Esophagus muscularis mucosa (tissue), 4 donors: ENCODE measurements at places on chromosomes 4 and X. TPM values are rescaled to one million over a fixed set of nuclear protein-coding genes. Genes with fewer than 3 reads are reported as not detected.

- H3K27me3 ChIP-seq: no peaks in the 10 kb centered on the region
- no peaks in the 10 kb centered on the region for H3K36me3 ChIP-seq
- no peak within 1 kb of the TSS for H3K4me3 ChIP-seq
- no peak within 1 kb of the TSS for H3K27ac ChIP-seq
These were observed at the start of gene HSD17B13 for GRCh38 chr4:87322754-87323153. TSS of gene HSD17B13 (minus strand) at chr4:87322882. CDS start at chr4:87322841, 41 bp downstream.

- H3K4me1 ChIP-seq: no peaks in the 10 kb centered on the region
- no peak overlapping the region for H3K27ac ChIP-seq
- no peak overlapping the region for H3K4me3 ChIP-seq
- H3K36me3 ChIP-seq: no peaks in the 10 kb centered on the region
- no peaks in the 10 kb centered on the region for H3K27me3 ChIP-seq
These were observed 37.3 kb downstream of the CASP6 start for GRCh38 chr4:109665783-109666485.

DNA sequence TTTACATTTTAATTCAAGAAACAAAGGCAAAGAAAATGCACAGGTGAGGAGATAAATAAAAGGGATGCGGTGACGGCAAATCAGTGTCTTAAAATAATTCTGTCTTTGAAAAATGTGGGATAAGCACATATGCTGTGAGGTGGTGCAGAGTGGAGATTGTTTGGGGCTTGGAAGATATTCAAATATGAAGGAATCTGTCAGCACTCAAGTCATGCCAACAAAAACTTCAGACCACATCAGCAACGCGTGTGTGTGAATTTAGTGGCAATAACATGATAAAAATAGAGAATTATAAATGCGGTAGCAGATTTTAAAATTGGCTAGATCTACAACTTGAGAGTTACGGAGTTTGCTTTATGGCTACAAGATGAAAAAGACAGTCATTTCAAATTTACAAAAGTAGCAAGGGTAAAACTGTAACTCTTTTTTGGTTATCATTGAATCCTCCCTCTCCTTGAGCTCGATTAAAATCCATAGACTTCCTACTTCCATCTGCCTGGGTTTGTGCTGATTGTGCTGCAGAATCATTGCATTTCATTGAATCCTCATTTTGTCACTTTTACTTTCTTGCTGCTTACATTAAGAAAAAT lies 71.5 kb upstream of the VCX2 start:
- no peaks in the 10 kb centered on the region for H3K36me3 ChIP-seq
- no peaks in the 10 kb centered on the region for H3K27me3 ChIP-seq
- no peak for DNase-seq
- H3K27ac ChIP-seq: no peak overlapping the region

ASB12 gene
- total RNA-seq: not detected

SSX2B gene
- total RNA-seq: not detected

IL15 gene
- total RNA-seq: 5.0 TPM

- no peaks in the 10 kb centered on the region for H3K36me3 ChIP-seq
- no peak overlapping the region for H3K4me3 ChIP-seq
- no peak overlapping the region for H3K27ac ChIP-seq
- no peaks in the 10 kb centered on the region for H3K27me3 ChIP-seq
- DNase-seq: no peak
- no peaks in the 10 kb centered on the region for H3K4me1 ChIP-seq
These were observed 523.1 kb downstream of the INPP4B start for GRCh38 chr4:142322996-142323395.

- H3K27me3 ChIP-seq: no peaks in the 10 kb centered on the region
- H3K4me1 ChIP-seq: no peaks in the 10 kb centered on the region
- no peak overlapping the region for H3K27ac ChIP-seq
- H3K36me3 ChIP-seq: no peaks in the 10 kb centered on the region
These were observed 218.9 kb downstream of the MID1IP1 start for GRCh38 chrX:39020051-39020669.

PHF8 gene
- 28.7 TPM for total RNA-seq

GRCh38 chr4:147220833-147221232 lies 260.1 kb upstream of the EDNRA start:
- no peaks in the 10 kb centered on the region for H3K4me1 ChIP-seq
- no peak overlapping the region for H3K27ac ChIP-seq
- H3K4me3 ChIP-seq: no peak overlapping the region
- H3K36me3 ChIP-seq: no peaks in the 10 kb centered on the region

GRCh38 chr4:25107827-25108516 lies 52.3 kb downstream of the SEPSECS start:
- H3K36me3 ChIP-seq: no peaks in the 10 kb centered on the region
- peak; percentile 81 for DNase-seq
- H3K27me3 ChIP-seq: no peaks in the 10 kb centered on the region
- no peak overlapping the region for H3K4me3 ChIP-seq

DNA sequence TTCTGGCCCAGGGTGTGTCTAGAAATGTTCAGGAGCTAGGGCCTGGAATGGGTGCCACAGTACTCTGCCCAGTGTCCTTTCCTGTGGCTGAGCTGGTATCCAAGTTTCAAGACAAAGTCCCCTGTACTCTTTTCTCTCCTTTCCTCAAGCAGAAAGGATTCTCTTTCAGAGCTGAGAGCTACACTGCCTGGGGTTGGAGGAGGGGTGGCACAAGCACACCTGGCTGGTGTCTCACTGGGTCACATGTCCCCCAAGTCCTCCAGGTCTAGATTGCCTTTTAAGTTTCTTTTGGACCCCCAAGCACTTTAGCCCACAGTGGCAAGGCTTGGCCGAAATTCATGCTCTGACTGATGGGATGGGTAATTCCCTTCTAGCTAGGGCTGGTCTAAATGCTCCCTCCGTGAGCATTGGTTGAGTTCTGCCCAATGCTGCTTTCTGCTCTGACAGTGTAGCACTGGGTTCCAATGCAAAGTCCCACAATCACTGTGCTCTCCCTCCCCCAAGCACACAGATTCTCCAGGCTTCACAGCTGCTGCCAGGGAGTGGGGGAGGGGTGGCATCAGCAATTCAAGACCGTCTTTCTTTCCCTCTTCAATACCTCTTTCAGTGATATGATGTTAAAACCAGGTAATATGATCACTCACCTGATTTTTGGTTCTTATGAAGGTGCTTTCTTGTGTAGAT lies 47.8 kb downstream of the BEX3 start:
- H3K4me3 ChIP-seq: no peak overlapping the region
- no peak overlapping the region for H3K27ac ChIP-seq
- no peak for DNase-seq
- H3K36me3 ChIP-seq: no peaks in the 10 kb centered on the region

DNA sequence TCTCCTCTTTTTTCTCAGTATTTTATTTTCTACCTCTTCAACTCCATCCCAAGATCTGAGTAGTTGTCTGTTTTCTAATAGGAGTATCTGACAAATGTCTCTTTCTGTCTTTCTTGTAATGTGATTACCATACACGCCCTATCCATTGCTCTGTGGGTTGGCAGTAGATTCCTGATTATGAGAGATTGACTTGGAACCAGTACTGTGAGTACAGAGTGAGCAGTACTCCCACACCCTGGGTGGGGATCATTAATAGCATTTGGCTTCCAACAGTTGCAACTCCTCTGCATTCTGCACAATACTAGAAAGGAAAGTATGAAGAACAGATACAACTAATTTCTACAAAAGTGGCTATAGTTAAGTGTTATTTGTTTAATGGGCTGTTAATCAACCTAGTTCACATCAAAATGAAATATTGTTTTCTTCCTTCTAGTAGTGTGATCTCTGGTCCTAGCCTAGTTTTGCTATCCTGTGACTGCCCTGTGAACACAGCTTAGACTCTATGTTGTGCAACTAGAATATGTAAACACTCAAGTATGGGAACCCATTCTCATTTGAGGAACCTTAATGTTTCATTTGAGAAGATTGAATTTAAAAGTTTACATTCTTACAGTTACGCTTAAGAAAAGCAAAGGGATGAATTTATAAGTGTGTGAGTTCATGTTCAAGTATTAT lies 112.9 kb downstream of the PTPN13 start:
- H3K27me3 ChIP-seq: no peaks in the 10 kb centered on the region
- H3K4me3 ChIP-seq: no peak overlapping the region
- no peaks in the 10 kb centered on the region for H3K4me1 ChIP-seq
- no peaks in the 10 kb centered on the region for H3K36me3 ChIP-seq
- DNase-seq: no peak
- no peak overlapping the region for H3K27ac ChIP-seq

DNA sequence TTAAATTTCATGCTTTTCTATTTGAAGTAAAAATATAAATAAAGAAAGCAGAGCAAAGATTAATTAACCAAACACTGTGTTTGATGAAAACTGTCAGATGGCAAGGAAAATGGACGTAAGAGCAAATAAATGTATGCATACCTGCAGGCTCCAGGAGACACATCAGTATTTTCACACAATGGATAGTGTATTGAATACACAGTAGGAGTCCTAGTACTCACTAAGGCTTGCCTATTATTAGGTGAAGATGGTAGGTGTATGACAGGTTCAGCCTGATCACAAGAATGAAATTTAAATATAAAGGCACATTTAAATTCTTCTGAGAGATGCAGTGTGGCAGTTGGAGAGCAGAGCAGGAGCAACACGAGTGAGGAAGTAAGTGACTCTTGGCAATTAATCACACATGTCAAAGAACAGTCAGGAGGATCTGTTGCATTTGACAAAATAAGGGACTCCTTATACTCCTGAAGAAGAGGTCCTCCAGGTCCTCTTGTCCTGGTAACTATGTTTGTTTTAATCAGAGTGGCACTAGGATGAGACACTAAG lies 106.0 kb upstream of the NDST4 start:
- H3K36me3 ChIP-seq: no peaks in the 10 kb centered on the region
- H3K27me3 ChIP-seq: no peaks in the 10 kb centered on the region
- no peak overlapping the region for H3K27ac ChIP-seq
- no peak overlapping the region for H3K4me3 ChIP-seq
- no peak for DNase-seq
- H3K4me1 ChIP-seq: no peaks in the 10 kb centered on the region

DNA sequence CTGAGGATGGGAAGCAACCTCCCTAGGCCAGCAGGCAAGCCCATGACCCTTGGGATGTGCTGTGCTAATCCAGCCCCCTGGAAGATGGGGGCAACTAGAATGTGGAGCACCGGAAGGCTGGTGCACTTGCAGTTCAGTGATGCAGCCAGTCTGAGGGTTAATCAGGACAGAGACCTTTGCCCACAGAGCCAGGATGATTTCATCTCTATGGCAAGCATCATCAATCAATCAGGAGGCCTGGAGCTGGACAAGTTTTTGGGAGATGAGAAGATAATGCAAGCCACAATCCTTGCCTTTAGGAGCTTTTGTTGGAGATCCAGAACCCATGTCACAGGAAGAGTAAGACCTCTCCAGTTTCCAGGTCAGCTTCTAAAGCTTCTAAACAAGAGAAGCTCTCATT lies 15.4 kb upstream of the MSN start:
- DNase-seq: no peak
- peaks cover 16% of the 10 kb centered on the region for H3K4me1 ChIP-seq
- no peaks in the 10 kb centered on the region for H3K27me3 ChIP-seq
- no peak overlapping the region for H3K27ac ChIP-seq

TMSB15C gene
- total RNA-seq: 0.83 TPM

DNA sequence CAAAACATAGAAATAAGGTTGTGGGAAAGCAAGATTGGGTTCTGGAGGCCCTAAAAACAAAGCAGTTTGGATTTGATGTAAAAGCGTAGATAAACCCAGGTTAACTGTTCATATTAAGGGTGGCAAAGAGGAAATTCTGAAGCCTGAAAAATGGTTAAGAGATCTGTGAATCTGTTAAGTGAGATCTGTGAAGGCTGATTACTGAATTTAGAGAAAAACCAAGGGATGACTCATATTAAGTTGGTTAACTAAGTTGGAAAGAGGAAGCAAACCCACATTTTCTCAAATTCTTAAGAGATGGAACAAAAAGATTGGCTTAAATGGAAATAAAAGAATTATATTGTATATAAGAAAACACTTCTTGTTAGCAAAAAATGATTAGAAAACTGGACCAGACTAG lies 22.8 kb downstream of the GPAT3 start:
- H3K27me3 ChIP-seq: no peaks in the 10 kb centered on the region
- no peak overlapping the region for H3K27ac ChIP-seq
- no peak overlapping the region for H3K4me3 ChIP-seq
- no peak for DNase-seq

- DNase-seq: no peak
- H3K27ac ChIP-seq: no peak overlapping the region
- H3K36me3 ChIP-seq: no peaks in the 10 kb centered on the region
- H3K4me3 ChIP-seq: no peak overlapping the region
- no peaks in the 10 kb centered on the region for H3K27me3 ChIP-seq
- no peaks in the 10 kb centered on the region for H3K4me1 ChIP-seq
These were observed 8.6 kb upstream of the IGBP1 start for GRCh38 chrX:70124678-70125077.

GRCh38 chr4:159106636-159107035 lies 3.8 kb downstream of the RAPGEF2 start:
- H3K36me3 ChIP-seq: no peaks in the 10 kb centered on the region
- peaks cover 29% of the 10 kb centered on the region for H3K4me1 ChIP-seq
- peak overlapping the region; percentile 96 for H3K4me3 ChIP-seq
- no peak overlapping the region for H3K27ac ChIP-seq

GRCh38 chr4:113678641-113679040 lies 82.9 kb downstream of the CAMK2D start:
- DNase-seq: no peak
- H3K27ac ChIP-seq: no peak overlapping the region
- no peaks in the 10 kb centered on the region for H3K27me3 ChIP-seq

TMEM131L gene
- total RNA-seq: 10.8 TPM

INTU gene
- 6.6 TPM for total RNA-seq

GRCh38 chr4:158255727-158256324 lies 45.5 kb downstream of the TMEM144 start:
- H3K27me3 ChIP-seq: no peaks in the 10 kb centered on the region
- no peaks in the 10 kb centered on the region for H3K36me3 ChIP-seq
- H3K4me3 ChIP-seq: no peak overlapping the region
- H3K27ac ChIP-seq: no peak overlapping the region

GRCh38 chr4:143127621-143128020 lies 57.1 kb upstream of the USP38 start:
- H3K27me3 ChIP-seq: no peaks in the 10 kb centered on the region
- no peak for DNase-seq
- H3K4me3 ChIP-seq: no peak overlapping the region
- no peaks in the 10 kb centered on the region for H3K4me1 ChIP-seq

- H3K36me3 ChIP-seq: peaks cover 4% of the 10 kb centered on the region
- H3K4me1 ChIP-seq: no peaks in the 10 kb centered on the region
- H3K27me3 ChIP-seq: no peaks in the 10 kb centered on the region
- no peak overlapping the region for H3K27ac ChIP-seq
- DNase-seq: no peak
These were observed 21.3 kb downstream of the PIN4 start for GRCh38 chrX:72202792-72203401.

DNA sequence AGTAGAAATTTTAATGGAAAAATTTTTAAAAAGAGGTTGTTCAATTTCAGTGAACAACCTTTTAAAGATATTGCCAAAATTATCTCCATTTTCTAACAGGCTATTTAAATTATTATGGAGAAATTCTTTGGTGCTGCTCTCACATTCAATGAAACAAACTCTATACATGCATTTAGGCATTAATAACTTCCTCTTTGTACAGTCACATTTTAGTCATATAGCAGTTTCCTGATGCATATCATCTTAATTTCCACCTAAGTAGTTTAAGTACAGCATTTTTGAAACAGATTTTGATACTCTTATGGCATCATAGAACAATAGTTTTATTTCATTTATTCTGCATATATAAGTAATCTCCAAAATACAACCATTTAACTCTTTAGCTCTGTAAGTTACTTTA lies 500.1 kb downstream of the STPG2 start:
- H3K27me3 ChIP-seq: no peaks in the 10 kb centered on the region
- H3K4me3 ChIP-seq: no peak overlapping the region
- no peaks in the 10 kb centered on the region for H3K36me3 ChIP-seq
- no peaks in the 10 kb centered on the region for H3K4me1 ChIP-seq
- no peak overlapping the region for H3K27ac ChIP-seq
- DNase-seq: no peak

ANAPC10 gene
- 23.5 TPM for total RNA-seq

GRCh38 chr4:102281171-102281839 lies 64.0 kb downstream of the SLC39A8 start:
- DNase-seq: no peak
- H3K27ac ChIP-seq: no peak overlapping the region
- H3K27me3 ChIP-seq: no peaks in the 10 kb centered on the region
- H3K4me3 ChIP-seq: no peak overlapping the region
- H3K36me3 ChIP-seq: no peaks in the 10 kb centered on the region
- no peaks in the 10 kb centered on the region for H3K4me1 ChIP-seq
